ENCODE measurements at places on chromosomes 11 and 22.

GRCh38 chr11:47641600-47642098 lies 710 bp downstream of the MTCH2 start:
- DNase-seq = no peak

GRCh38 chr11:44630511-44631210 lies 65.2 kb downstream of the CD82 start:
- peak; percentile 6 for DNase-seq

DNA sequence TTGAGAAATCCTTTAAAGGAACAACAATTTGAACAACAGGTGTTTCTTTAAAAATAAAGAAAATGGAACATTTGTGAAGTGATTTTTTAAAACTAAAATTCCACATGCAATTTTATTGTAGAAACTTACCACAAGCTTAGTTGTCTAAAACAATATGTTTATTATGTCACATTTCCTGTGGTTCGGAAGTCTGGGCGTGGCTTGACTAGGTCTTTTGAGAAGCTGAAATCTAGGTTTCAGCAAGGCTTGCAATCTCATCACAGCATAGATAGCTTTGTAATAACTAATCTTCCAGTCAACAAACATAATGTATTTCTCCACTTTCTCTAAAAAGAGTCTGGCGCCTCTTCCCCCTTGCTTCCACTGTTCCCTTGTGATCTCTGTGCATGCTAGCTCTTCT lies 27.0 kb downstream of the MS4A6A start:
- no peak for DNase-seq

- DNase-seq = no peak
These were observed 41.5 kb downstream of the CSTPP1 start for GRCh38 chr11:46978005-46978491.

DNA sequence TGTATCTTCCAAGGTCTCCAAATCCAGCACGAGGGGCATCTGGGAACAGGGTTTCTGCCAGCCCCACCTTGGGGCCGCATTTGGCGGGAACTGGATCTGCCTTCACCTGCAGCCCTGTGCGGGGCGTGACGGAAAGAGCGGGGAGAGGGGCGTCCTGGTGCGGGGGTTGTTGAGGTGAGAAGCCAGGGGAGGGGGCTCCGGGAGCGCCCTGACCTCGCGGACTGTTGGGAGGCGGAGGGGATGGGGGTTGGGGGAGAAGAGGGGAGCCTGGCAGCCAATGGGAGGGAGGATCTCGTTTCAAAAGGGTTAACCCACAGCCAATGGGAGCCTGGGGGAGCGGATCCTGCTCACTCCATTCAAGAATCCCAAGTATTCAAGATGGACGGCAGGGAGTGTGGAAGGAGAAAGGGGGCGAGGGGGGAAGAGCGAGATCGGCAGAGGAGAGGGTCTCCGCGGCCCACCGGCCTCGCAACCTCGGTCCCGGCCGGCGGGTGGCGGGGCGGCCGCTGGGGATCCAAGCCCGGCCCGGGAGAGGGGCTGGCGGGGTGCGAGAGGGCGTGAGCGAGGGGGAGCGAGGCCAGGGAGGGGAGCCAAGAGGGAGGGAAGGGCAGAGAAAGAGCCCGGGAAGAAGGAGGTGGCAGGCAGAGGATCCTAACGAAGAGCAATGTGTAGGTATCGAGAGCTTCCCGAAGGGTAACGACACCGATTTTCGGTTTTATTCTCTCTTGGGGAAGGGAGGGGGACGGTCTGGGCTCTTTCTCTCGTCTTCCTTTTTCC lies 11.5 kb downstream of the YPEL4 start:
- DNase-seq = no peak

DNA sequence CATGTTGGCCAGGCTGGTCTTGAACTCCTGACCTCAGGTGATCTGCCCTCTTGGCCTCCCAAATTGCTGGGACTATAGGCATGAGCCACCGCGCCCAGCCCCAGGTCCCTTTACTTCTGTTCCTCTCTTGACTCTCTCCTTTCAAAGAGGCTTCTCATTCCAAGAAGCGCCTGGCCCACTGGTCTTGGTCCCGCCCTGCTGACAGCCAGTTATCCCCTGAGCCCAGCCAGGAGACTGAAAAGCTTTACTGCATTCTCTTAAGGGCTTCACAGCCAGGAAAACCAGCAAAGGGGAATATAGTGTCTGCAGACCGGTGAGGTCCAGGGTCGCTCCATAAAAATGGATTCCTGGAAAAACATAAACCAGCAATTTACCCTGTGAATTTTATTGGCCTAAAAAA lies 68.3 kb downstream of the NFAM1 start:
- no peak for DNase-seq

GRCh38 chr11:32829680-32830412 lies at the start of gene PRRG4:
Gene PRRG4, plus strand, starts transcription at chr11:32829927. Its CDS starts 603 bp downstream, at chr11:32830530.
- DNase-seq = peak; percentile 56

- no peak for DNase-seq
These were observed 807 bp upstream of the ZNF74 start for GRCh38 chr22:20392983-20393704.

DNA sequence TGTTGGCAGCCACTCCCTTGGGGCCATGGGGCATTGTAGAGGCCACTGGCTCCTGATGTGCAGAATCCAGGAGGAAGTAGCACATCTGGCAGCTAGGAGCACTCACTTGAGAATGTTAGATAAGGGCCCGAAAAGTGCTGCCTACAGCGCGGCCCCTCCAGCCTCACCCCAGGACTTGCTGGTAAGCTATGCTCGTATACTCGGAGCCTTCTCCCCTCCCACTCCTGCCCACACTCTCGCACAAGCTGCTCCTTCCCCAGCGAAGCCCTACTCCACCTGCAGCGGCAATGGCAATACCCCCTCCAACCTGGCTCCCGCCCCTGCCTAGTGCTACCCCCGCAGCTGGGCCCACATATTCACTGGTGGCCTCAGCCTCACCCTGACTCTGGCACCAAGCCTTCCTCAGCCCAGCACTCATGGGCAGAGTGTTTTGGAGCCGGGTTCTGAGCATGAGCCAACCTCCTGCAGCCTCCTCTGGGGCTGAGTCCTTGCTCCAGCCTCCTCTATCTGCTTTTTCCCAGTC lies 47.7 kb downstream of the PDE2A start:
- DNase-seq = no peak

GRCh38 chr11:40291329-40291728 lies 1168.1 kb downstream of the LRRC4C start:
- no peak for DNase-seq

DNA sequence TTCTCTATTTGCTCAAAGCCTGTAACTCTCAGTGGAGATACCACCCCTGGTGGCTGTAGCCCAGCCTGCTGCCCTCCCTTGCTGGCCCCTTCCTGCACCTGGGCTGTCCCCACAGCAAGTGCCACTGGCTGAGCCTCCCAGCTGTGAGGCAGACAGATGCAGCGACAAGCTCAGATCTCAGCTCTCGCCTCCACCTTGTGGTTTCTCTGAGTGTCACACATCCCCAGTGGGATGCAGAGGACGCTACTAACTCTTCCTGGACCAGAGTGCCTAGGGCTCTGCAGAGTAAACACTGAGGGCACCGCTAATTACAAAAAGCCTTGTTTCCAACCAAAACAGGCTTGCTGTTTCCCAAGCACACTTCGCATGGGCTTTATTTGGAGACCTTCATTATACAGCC lies 8.9 kb downstream of the YPEL1 start:
- peak; percentile 24 for DNase-seq

DNA sequence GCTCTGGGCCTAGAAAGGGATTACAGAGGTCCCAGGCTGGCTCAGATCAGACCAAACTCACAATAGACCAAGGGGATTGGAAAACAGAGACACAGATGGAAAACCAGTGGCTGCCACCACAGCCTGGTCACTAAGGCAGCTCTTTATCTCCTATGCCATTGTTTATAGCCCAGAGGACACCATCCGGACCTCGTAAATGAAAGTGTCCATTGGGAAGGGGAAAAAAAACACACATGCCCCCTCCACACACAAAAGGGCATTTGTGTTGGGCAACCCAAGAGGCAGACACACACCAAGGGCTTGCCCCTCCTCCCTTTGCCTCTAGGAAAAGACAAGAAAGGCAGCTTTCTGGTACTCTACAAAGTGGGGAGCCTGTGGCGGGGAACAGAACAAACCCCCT lies 85.9 kb downstream of the GAB2 start:
- DNase-seq = no peak

GRCh38 chr11:59727426-59727825 lies 13.8 kb upstream of the OR10V1 start:
- no peak for DNase-seq

DNA sequence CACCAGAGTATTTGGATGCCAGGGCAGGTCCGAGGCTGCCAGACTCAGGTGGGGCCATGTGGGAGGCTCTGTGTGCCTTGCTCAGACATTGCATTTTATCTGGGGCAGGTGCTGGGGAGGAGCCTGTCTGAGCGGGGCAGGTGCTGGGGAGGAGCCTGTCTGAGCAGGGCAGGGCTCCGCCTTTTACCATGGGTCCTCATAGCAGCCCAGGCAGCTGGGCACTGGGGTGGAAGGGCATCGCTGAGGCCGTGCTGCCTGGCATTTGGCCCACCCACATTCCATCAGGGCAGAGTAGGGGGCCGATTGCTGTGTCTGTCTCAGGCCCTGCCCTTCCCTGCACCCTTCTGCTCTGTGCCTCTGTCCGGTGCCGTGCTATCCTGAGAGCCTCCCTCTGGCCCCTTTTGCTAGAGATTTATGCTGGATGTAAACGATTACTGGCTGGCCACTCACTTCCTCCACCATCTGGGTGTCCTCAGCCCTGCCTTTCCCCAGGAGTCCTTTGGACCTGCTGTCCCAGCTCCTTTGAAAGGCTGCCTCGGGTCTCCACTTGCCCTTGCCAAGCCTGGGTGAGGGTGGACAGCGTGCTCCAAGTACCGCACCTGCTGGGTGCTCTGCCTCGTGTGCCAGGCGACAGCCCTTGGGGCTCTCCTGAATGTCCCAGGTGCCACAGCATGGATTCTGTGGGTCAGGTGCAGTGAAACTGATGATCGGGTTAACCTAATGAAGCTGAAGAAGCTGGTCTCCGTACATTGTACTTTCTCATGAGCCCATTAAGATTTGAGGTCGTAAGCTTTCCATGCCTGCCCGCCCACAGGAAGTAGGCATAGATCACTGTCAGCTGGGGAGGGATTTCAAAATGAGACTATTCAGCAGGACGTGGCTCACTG lies 281.6 kb downstream of the TBC1D22A start:
- no peak for DNase-seq

GRCh38 chr22:44622147-44622427 lies 79.9 kb upstream of the PRR5 start:
- peak; percentile 21 for DNase-seq

GRCh38 chr22:19648419-19648929 lies 65.8 kb upstream of the SEPTIN5 start:
- DNase-seq = no peak

DNA sequence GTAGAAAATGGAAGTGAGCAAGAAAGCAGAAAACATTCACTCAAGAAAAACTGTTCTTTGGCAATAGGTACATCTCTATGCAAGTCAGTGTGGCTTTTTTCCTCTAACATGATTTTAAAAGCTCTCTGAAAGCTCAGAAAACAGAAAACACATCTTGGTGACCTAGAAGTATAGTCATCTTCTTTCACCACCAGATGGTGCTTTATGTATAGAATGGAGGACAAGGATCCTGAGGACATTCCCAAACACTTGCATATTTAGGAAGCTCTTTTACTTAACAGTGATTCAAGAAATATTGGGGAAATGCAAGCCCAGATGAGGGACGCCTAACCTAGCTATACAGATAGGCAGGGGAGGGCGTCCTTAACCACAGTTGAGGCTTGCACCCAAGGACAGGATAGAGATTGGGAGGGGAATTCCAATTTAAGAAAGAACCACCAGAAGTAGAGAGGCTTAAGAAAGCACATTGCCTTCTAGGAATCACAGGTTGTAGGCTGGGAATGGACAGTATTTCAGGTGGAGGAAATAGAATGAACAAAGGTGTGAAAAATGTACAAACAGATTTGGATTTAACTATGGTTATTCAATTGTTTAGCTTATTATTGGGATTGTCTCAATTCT lies 13.8 kb upstream of the CCDC81 start:
- DNase-seq = no peak

GRCh38 chr11:12285106-12285505 lies 92.3 kb upstream of the PARVA start:
- no peak for DNase-seq

- DNase-seq = no peak
These were observed 21.7 kb downstream of the TIMP3 start for GRCh38 chr22:32823024-32823730.

DNA sequence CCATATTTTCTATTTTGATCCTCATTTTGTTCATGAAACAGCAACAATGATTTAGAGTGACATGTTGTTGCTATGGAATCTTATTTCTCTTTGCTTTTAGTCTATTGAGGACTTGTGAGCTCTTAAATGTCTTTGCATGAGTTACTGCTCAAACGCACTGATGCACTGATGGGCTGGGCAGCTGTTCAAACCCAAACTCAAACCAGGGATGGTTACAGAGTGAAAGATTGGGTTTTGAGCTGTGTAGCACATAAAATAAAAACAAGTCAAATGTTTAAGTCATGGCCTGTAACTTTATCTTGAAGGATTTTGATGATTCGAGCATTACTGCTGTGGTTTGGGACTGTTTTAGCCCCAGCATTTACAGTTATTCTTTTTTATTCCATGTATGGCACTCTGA lies 20.1 kb upstream of the NCAM1 start:
- no peak for DNase-seq

- DNase-seq = no peak
These were observed 168.5 kb downstream of the ARHGAP42 start for GRCh38 chr11:100855466-100856067.

DNA sequence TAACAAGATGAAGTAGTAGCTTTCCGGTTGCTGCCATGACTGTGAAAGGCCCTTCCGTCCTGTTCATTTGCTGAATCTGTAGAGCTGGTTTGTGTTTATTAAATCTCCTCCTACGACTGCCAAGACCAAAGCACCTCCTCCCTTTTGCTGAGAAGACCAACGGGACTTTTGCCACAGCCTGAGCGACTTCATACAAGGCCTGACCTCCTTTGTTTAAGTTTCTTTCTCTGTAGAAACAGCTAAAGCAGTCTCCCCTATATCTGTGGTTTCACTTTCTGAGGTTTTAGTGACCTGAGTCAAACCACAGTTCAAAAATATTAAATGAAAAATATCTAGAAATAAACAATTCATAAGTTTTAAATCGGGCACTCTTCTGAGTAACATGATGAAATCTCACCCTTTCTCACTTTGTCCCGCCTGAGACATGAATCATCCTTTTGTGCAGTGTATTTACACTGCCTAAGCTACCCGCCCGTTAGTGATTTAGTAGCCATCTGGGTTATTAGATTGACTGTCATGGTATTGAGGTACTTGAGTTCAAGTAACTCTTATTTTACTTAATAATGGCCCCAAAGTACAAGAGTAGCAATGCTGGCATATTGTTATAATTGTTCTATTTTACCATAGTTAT lies 119.1 kb upstream of the LRRC4C start:
- no peak for DNase-seq

- DNase-seq = no peak
These were observed 4.9 kb downstream of the MRGPRX3 start for GRCh38 chr11:18137186-18137800.

DNA sequence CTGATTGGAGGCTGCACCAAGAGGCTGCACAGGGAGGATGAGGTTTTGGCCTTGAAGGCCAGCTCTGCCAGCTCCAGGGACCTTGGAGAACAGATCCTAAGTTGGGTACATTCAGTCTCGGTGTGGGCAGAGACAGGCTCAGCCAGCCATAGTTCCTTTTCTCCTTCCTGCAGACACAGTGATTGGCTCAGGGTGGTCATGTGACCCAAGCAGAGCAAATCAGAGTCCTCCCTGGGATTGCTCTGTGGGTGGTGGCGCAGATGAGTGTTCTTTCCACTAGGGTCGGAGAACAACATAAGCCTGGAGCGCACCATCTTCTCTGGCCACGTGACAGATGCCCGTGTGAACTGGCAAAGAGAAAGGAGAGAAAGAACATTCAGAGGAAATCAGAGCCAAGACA lies 47.1 kb upstream of the CCND1 start:
- no peak for DNase-seq

Data from activated T-helper 2 cell treated with anti-CD3 and anti-CD28 coated beads, Interferon-gamma antibody, Interleukin-2, Interleukin-4, amounts not matched to agents 10 μg/mL and 5 μg/mL and 100 μg/mL, durations not matched to agents 14 hours and 24 hours and 36 hours (primary cell).